Nephron progenitor cell (in vitro differentiated cells): ENCODE measurements at places on chromosomes 2 and 18.
A peak's percentile ranks its signal among the peaks of the same experiment; 100 is the strongest.

DNA sequence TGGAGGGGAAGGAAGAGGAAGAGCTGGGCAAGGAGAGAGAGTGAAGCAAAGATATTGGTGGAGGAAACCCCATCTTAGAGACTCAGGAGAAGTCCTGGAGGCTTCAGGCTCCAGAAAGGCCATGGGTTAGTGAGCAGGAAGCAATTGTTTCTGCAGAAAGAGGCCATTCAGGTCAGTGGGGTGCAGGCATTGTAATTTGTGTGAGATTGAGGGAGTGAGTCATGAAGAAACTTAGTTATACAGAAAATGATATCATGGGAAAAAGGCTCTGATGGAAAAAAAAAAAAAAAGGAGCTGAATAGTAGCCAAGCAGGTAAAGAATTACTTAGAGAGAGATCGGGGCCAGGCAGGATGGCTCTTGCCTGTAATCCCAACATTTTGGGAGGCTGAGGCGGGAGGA, 4.0 kb downstream of the EMILIN2 start:
- H3K27me3 ChIP-seq: peaks cover 44% of the 10 kb centered on the region
- peaks cover 36% of the 10 kb centered on the region for H3K4me1 ChIP-seq
- no peak overlapping the region for H3K4me3 ChIP-seq
- no peak for DNase-seq
- H3K36me3 ChIP-seq: no peaks in the 10 kb centered on the region
- no peak overlapping the region for H3K27ac ChIP-seq

- H3K4me1 ChIP-seq: peaks cover 24% of the 10 kb centered on the region
- no peak overlapping the region for H3K4me3 ChIP-seq
- DNase-seq: no peak
- no peaks in the 10 kb centered on the region for H3K27me3 ChIP-seq
Measured at GRCh38 chr2:134178138-134178877, 75.6 kb upstream of the MGAT5 start.

- peaks cover 42% of the 10 kb centered on the region for H3K36me3 ChIP-seq
- H3K27me3 ChIP-seq: peaks cover 21% of the 10 kb centered on the region
- peaks cover 42% of the 10 kb centered on the region for H3K4me1 ChIP-seq
- no peak for DNase-seq
- no peak overlapping the region for H3K27ac ChIP-seq
- peak overlapping the region; percentile 80 for H3K4me3 ChIP-seq
Measured at GRCh38 chr2:148888986-148889385, 14.0 kb downstream of the KIF5C start.

- peak overlapping the region; percentile 80 for H3K27ac ChIP-seq
- no peak overlapping the region for H3K4me3 ChIP-seq
- H3K27me3 ChIP-seq: peaks cover 3% of the 10 kb centered on the region
Measured at GRCh38 chr18:50569930-50570329, 10.0 kb downstream of the MAPK4 start.

GRCh38 chr2:191970867-191971266, 124.0 kb upstream of the CAVIN2 start:
- H3K36me3 ChIP-seq: no peaks in the 10 kb centered on the region
- no peak overlapping the region for H3K4me3 ChIP-seq
- DNase-seq: no peak
- H3K4me1 ChIP-seq: no peaks in the 10 kb centered on the region
- H3K27ac ChIP-seq: no peak overlapping the region

GRCh38 chr2:26088038-26088643, 54.3 kb downstream of the RAB10 start:
- DNase-seq: peak; percentile 7
- peaks cover 12% of the 10 kb centered on the region for H3K4me1 ChIP-seq
- peak overlapping the region; percentile 23 for H3K27ac ChIP-seq
- peaks cover 54% of the 10 kb centered on the region for H3K36me3 ChIP-seq

- DNase-seq: peak; percentile 39
- H3K4me3 ChIP-seq: no peak overlapping the region
- peak overlapping the region; percentile 68 for H3K27ac ChIP-seq
- H3K36me3 ChIP-seq: no peaks in the 10 kb centered on the region
Measured at GRCh38 chr18:48186131-48186766, 222.9 kb downstream of the ZBTB7C start.

- peaks cover 24% of the 10 kb centered on the region for H3K4me1 ChIP-seq
- no peak for DNase-seq
- H3K36me3 ChIP-seq: peaks cover 16% of the 10 kb centered on the region
- H3K27me3 ChIP-seq: peaks cover 3% of the 10 kb centered on the region
Measured at GRCh38 chr2:28413152-28413898, 20.7 kb downstream of the FOSL2 start.

DNA sequence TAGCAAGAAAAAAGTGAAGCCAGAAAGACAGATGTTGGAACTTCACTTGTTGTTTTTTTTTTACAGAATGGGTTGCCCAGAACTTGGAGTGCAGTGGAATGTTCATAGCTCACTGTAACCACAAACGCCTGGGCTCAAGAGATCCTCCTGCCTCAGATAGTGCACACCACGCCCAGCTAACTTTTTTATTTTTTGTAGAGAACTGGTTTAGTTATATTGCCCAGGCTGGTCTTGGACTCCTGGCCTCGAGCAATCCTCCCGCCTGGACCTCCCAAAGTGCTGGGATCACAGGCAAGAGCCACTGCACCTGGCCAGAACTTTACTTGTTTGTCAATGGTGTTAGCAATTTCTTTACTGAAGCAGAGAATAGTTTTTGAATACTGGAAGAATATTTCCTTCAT, 11.9 kb upstream of the ASPRV1 start:
- DNase-seq: no peak
- H3K36me3 ChIP-seq: no peaks in the 10 kb centered on the region
- H3K27me3 ChIP-seq: peaks cover 8% of the 10 kb centered on the region
- H3K27ac ChIP-seq: no peak overlapping the region
- H3K4me3 ChIP-seq: no peak overlapping the region
- H3K4me1 ChIP-seq: peaks cover 24% of the 10 kb centered on the region

DNA sequence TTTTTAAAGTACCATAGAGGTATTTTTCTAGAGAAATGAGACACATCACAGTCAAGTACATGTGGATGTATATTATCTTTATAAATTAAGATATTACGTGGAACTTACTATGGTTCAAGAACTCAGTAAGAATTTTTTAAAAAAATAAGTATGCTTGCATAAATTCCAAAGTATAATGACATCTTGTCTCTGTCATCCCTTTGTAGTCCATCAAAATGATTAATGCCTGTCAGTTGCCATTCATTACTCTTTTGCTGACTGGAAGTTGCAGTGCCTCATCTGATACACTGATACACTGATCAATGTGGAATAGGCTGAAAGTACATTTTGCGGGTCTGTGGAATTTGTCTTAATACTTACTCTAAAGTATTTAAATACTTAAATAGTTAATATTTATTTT, 177.2 kb downstream of the GALNT13 start:
- H3K4me1 ChIP-seq: no peaks in the 10 kb centered on the region
- H3K4me3 ChIP-seq: no peak overlapping the region
- H3K36me3 ChIP-seq: no peaks in the 10 kb centered on the region
- peaks cover 3% of the 10 kb centered on the region for H3K27me3 ChIP-seq
